ENCODE measurements at places on chromosomes 7 and 10.

- DNase-seq, result no peak
These were observed 79.5 kb downstream of the RAB11FIP2 start for GRCh38 chr10:117967149-117967650.

DNA sequence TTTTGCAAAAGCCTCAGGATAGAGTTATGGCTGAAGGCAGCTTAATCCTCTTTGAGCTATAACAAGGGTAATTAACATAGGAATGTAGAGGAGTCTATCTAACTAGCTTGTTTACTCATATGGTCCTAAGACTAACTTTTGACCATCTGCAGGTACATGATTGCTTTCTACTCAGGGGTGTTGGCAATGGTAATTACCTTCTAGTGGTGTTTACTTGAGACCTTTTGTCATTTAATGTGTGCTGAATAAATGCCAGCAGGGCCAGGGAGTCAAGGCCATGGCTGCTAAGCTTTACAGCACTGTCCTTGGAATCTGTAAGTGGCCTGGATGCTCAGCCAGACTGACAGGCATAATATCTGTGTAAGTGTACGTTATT, 1325.0 kb downstream of the XPNPEP1 start:
- no peak for DNase-seq

GRCh38 chr7:66571568-66571967, 57.1 kb upstream of the KCTD7 start:
- no peak for DNase-seq

DNA sequence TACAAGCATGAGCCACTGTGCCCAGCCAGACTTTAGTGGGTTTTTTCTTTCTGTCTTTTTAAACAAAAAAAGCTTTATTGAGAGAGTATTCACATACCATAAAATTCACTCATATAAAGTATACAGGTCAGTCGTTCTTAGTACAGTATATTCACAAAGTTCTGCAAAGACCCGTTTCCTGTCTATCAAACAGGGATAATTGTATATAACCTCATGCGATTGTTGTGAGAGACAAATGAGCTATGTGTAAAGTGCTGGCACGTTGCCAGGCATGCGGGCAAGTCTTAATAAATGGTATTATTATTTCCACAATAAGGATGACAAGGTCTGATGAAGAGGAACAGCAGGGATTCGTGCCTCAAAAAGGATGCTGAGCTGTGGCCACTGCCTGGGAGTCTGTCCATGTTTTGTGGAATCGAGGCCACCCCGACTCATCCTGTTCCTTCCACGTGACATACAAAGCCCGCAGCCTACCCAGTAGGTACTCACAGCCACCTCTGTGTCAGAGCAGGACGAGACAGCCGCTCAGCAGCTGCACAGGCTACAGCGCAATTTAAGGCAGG, 51.6 kb downstream of the SMKR1 start:
- no peak for DNase-seq

GRCh38 chr7:139105484-139105883, 4.0 kb downstream of the ZC3HAV1 start:
- DNase-seq, result no peak

- no peak for DNase-seq
These were observed 241.9 kb downstream of the PTPRN2 start for GRCh38 chr7:158345731-158346130.

GRCh38 chr7:69433081-69433480, 165.2 kb upstream of the AUTS2 start:
- DNase-seq, result no peak

DNA sequence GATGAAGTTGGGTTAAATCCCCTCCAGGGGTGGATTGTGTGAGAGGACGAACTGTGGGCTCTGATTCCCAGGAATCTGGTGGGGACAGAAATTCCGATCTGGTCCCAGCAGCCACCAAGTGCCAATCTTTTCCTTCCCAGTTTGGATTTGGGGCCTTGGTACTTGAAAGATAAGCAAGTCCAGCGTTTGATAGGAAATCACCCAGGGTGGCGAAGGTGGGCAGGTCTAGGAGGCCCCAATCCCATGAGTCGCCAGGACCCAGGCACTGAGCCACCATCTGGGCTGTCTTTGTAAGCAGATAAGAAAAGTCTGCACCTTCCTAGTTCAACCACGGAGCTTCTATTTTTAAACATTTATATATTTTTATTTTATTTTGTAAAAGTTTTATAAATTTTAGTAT, 122.6 kb upstream of the LSM8 start:
- DNase-seq, result no peak

- no peak for DNase-seq
These were observed 137.1 kb downstream of the KAT6B start for GRCh38 chr10:74963549-74963948.

GRCh38 chr10:101031128-101031795, at the start of the genes PDZD7 and SFXN3:
PDZD7 (minus strand) TSS chr10:101031129; CDS start chr10:101030219, 910 bp downstream.
SFXN3 (plus strand) TSS chr10:101031234; CDS start chr10:101034695, 3,461 bp downstream.
- DNase-seq, result peak; percentile 81

GRCh38 chr10:11396311-11396955, 215.0 kb downstream of the USP6NL start:
- no peak for DNase-seq

DNA sequence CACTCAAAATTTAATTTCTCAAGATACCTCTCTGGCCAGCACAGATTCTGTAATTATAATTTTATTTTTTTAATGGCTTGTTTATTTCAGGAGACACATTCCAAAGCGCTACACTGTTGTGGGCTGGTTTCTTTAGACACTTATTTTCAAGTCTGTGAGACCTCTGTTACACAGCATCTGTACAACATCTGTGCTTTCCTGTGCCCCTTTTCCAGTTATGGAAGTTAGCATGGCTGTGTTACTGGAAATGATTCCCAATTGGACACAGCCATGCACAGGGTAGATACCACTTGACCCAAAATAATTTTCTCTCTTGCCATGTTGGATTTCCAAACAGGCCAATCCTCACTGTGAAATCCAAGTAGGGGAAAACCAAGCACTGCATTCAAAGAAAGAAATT, 172.3 kb upstream of the ADCY1 start:
- DNase-seq, result no peak

DNA sequence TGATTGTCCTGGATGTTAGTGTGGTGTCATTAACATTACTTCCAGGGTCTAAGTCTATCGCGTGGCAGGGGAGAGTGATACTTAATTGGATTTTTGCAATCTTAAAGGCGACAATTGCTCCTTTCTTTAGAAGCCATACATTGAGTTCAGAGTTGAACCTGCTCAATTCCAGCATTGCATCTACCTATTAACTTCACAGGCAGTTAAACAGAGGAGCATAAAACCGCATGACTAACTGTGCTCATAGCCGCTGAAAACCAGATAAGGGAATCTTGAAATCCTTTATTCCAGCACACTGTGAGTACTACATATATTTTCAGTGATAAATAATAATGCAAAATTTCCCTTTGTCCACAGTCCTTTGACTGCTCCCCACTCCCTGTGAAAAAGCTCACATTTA, 255.3 kb downstream of the STK31 start:
- DNase-seq, result no peak

GRCh38 chr7:150388709-150389531, 9.8 kb downstream of the ZNF775 start:
- DNase-seq, result no peak

DNA sequence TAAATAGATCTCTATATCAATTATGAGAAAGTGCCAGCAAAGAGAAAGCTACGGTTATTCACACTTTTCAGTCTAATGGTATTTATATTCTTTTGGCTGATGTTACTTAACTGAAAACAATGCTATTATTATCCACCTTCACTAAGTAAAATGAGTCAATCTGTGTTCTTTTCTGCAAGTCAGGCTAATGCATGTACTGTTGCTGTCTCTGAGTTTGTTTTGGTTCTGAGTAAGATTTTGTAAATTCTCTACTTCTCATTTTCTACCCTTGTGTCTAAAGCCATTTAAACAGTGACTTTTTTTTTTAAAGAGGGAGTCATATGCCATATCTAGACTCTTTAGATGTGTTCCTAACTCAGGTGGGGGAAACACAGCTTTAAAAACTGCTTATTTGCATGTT, 7.5 kb downstream of the VWC2 start:
- no peak for DNase-seq

DNA sequence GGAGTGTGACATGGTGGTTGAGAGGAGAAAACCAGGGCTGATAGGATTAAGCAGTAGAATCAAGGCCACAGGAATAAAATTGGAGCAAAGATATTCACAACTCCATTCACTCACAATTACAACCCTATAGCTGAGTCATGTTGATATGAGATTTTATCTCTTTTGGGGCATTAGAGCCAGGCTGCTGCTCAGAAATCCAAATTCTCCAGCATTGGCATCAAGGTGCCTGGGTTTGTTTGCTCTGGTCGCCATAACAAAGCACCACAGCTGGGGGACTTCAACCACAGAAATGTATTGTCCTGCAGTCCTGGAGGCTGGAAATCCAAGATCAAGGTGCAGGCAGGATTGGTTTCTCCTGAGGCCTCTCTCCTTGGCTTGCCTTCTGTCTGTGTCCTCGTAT, 52.5 kb upstream of the GRB10 start:
- DNase-seq, result no peak

DNA sequence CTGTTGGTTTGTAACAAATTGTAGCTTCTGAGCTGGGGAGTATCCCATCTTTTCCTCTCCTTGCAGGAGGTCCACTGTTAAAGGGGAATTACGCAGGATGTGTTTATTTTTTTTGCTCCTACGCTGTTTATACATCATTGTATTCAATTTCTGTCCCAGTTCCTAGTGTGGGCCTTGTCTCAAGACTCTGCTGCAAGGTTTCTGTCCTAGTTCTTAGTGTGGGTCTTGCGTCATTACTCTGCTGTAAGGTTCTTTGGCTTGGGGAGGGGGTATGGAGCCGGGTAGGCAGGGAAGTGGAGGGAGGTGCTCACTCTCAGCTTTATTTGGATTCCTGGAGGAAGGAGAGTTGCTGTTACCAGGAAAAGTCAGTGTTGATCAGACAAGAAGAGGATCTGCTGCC, 64.0 kb upstream of the TRIM8 start:
- no peak for DNase-seq

GRCh38 chr7:3888096-3888495, 587.0 kb downstream of the SDK1 start:
- DNase-seq, result no peak

DNA sequence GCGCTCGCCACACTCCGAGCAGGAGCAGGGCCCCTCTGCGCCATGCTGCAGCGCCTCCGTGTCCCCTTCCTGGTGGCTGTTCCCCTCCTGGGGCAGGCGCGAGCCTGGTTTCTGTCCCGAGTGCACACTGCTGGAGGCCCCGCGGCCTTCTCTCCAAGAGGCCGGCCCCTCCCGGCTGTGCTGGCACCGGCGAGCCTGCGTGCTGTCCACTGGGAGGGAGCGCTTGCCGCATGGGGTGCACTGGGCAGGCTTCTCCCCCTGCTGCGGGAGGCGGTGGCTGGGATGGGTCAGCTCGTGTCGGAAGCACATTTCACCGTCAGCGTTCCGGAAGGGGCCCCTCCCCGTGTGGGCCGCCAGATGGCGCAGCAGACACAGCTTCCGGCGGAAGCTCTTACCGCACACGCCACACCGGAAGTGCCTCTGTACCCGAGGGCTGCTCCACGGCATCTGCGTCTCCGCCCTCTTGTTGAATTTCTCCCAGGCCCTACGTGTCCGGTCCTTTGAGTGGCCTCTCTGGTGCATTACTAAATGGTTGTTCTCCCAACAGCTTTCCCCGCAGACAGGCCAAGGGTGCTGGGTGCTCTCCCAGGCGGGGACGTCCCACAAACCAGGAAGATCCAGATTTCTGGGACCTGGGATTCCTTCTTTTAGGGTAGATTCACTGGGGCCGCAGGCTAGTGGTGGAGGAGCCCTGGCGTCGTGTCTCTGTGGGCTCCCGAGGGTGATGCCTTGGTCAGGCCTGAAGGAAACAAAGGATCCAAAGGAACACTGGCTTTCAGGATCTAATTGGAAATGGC, 18.7 kb downstream of the ZNF786 start:
- no peak for DNase-seq

GRCh38 chr10:10209167-10209566, 808.5 kb upstream of the CELF2 start:
- DNase-seq, result peak; percentile 71

GRCh38 chr10:47027108-47027783, 116.0 kb downstream of the PTPN20 start:
- DNase-seq, result no peak

DNA sequence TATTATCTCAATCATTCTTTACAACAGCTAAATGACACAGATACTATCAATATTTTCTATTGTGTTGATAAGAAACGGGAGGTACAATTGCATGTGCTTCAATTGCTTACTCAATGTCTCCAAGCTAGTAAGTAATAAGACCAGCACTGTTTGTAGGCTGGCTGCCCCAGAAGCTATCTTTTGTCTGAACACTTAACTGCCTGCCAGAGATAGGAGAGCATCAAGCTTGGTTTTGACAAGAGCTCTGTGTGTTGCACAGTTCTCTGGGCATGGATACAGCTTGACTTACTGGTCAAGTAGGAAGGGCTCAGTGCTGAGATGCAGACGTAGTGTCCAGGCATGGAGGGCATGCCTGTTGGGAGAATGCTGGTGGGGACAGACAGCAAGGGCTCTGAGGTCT, 26.3 kb upstream of the CAPZA2 start:
- no peak for DNase-seq

DNA sequence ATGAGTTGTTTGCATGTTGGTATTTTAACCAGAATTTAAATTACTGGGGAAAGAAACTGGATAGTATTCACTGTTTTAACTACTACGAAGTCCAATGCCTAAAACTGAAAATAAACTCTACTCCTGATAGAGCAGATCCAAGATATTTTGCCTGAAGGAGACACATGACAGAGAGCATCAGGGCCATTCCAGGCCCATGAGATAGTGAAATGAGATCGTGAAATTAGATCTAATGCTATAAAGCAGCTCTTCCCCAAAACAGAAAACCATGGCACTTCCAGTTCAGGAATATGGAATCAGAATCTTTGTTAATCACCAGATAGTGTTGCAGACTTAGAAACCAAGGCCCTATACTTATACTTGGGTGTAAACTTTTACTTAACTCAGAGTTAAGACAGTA, 124.3 kb upstream of the CACNA2D1 start:
- no peak for DNase-seq

DNA sequence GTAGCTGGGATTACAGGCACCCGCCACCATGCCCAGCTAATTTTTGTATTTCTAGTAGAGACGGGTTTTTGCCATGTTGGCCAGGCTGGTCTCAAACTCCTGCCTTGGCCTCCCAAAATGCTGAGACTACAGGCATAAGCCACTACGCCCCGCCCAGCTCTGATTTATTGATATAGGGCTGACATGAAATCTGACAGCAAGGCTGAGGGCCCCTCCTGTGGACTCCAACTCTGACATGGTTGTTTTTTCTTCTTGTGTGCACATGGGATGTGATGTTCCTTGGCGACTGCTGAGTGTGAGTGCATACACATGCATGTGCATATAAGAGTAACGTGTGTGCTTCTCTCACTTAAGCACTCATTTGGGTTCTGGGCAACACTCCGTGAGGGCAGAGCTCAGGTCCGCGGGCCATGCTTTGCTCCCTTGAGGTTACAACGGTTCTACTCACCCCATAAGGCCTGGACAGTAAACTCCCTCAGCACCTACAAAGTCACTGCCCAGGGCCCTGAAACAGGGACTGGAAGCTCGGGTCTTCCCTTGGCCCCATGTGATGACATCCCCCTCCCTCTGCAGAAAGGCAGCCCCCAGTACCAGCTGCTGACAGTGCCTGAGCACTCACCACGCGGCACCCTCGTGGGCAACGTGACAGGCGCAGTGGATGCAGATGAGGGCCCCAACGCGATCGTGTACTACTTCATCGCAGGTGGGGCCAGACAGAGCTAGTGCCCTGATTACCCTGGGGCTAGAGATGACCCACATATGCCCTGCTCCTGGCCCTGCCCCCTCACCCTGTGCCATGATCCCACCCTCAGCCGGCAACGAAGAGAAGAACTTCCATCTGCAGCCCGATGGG, 33.6 kb upstream of the VSIR start:
- no peak for DNase-seq

All from fibroblast of skin of left biceps (primary cell).